NCI-H460 (cell line): ENCODE measurements at places on chromosomes 7 and 10. TPM values are rescaled to one million over a fixed set of nuclear protein-coding genes. Genes with fewer than 3 reads are reported as not detected.

The EMX2 gene
- not detected in 2 replicates for total RNA-seq

The VWA2 gene
- total RNA-seq: not detected in 2 replicates

The ABCB4 gene
- total RNA-seq: 0.07 TPM in 1 of 2 replicates, not detected in the other

The MEST gene
- total RNA-seq: 29.4 and 36.0 TPM in 2 replicates

The ETV1 gene
- total RNA-seq: 68.8 and 81.6 TPM in 2 replicates

The ADAM22 gene
- total RNA-seq: 3.3 and 3.6 TPM in 2 replicates

The SPDYE1 gene
- not detected in 2 replicates for total RNA-seq

The ATOH7 gene
- 0.20 TPM in 1 of 2 replicates, not detected in the other for total RNA-seq

The TAS2R3 gene
- 0.78 and 0.84 TPM in 2 replicates for total RNA-seq

The TUBB8 gene
- not detected in 2 replicates for total RNA-seq

The LRRC18 gene
- not detected in 2 replicates for total RNA-seq

DNA sequence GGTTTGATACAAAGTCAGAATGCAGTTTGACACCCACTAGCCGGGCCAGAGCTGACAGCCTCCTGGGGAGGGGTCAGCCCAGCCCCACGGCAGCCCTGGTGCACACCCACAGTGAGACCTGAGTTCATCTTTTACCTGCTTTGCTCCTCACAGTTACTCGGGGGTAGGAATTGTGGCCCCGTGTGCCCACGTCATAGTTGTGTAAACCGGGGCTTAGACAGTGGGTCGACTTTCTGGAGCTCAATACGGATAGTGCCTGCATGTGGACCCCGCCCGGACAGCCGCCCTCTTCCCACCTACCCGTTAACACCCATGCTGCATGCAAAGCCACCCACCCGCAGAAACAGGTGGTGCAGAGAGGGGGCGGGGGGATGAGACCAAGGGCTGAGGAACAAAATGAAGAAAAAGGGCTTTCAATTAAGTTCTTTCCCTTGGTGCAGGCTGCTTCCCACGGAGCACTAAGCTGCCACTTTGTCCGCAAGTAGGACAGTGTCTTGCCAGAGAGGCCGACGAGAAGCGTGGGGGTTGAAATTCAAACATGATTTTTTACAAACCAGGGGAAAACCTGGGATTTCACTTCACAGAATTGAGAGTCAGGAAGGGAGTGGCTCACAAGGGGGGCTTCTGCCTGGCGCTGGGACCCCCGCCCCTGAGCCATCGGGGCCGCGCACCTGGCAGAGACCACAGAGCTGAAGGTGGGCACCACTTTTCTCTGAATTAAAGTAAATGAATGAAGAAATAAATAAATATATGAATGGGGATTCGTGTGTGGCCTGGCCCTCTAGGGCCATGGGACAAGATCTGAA, 24.6 kb upstream of the FOXL3 start:
- DNase-seq: no peak

DNA sequence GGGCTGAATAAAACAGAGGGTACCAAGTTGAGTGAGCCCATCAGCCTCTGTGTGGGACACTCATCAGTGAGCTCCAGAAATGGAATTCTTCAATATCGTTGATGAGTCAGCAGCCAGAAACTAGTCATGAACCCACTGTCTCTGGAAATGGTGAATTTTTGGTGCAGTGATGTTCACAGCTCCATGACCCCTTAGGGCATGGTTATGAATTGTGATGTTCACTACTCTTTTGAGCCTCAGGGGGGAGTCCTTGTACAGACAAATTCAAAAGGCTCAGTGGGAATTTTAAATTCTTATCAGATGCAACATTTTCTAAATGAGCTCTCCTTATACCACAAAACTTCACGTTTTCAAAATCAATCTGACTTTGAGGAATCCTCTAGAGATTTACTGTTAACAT, 335.7 kb downstream of the PHTF2 start:
- peak; percentile 16 for DNase-seq

DNA sequence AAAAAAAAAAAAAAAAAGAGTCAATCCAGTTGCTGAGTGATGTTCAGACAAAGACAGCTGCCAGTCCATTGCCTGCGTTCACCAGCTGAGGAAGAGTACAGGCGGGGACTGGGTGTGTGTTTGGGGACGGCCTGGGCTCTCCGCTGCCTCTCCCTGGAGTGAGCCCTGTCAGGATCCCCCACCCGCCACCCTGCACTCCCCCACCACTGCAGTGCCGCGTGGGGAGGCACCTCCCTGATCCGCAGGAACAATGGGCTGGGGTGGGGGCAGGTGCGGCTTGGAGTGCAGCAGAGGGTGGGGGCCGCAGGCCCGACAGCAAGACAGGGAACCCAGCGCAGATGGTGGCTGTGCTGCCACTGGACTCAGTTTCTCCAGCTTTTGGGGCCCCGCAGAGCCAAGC, 1.4 kb downstream of the HSPA12A start:
- no peak for DNase-seq

DNA sequence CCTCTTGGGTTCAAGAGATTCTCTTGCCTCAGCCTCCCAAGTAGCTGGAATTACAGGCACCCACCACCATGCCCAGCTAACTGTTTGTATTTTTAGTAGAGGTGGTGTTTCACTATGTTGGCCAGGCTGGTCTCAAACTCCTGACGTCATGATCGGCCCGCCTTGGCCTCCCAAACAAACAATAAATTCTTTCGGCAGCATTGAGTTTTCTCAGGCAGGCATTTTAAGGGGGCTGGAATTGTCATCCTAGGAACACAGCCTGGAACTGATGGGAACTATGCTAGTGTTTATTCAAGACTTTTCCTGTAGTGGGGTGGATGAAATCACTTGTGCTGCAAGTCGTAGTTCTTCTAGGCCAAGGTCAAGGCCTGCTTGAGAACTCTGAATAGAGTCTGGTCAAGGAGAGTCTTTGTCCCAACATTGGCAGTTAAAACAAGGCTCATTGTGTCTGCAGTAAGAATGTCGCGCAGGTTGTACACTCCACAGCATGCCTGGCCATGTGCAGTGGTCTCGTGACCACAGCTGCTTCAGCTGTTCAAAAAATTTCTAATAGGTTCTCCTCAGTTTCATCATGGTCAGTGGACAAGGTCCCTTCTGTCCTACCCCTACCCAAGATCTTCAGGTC, 92.8 kb downstream of the HECW1 start:
- no peak for DNase-seq

DNA sequence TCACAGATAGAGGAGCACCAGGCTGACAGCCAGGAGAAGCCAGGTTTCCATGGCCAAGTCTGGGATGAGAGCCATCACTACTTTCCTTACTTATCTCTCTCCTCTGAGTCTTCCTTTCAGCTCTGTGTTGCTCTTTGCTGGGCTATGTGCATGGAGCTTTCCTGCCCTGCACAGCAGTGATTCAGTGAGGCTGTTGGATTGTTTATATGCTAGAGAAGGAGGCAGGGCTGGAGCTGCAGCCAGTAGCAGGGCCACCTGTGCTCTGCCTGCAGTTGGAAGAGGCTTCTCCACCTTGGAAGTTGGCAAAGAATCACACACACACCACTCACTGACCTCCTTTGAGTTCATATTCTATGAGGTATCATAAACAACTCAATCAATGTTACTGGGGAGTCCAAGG, at the start of gene CYP3A4:
CYP3A4 (minus strand) TSS at position 178 of the 400 bp plus-strand sequence; CDS start at position 75, 103 bp downstream.
- DNase-seq: no peak

DNA sequence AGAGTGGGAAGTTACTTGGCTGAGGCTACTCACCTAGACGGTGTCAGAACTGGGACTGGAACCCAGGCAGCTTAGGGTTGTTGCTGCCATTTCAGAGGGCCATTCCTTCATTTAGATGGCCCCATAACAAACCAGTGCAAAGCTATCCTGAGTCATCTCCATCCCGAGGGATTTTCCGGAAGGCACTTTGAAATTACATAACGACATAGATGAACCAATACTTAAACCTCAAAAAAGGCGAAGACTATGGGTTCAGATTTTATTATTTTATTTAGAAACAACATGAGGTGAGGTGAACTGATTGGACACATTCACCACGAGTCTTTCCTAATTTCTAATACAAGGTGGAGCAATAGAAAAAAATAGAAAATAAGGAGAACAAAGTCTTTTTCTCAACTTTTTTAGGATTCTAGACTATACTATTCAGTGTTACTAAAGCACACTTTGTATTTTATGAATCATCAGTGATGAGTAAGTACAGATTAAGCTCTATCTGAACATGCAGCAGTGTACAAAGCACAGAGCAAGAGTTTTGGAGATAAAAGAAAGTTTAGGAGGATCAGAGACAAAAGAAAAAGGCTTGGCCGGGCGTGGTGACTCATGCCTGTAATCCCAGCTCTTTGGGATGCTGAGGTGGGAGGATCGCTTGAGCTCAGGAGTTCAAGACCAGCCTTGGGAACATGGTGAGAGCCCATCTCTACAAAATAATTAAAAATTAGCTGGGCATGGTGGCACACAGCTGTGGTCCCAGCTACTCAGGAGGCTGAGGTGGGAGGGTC, 79.5 kb upstream of the SVIL start:
- no peak for DNase-seq

DNA sequence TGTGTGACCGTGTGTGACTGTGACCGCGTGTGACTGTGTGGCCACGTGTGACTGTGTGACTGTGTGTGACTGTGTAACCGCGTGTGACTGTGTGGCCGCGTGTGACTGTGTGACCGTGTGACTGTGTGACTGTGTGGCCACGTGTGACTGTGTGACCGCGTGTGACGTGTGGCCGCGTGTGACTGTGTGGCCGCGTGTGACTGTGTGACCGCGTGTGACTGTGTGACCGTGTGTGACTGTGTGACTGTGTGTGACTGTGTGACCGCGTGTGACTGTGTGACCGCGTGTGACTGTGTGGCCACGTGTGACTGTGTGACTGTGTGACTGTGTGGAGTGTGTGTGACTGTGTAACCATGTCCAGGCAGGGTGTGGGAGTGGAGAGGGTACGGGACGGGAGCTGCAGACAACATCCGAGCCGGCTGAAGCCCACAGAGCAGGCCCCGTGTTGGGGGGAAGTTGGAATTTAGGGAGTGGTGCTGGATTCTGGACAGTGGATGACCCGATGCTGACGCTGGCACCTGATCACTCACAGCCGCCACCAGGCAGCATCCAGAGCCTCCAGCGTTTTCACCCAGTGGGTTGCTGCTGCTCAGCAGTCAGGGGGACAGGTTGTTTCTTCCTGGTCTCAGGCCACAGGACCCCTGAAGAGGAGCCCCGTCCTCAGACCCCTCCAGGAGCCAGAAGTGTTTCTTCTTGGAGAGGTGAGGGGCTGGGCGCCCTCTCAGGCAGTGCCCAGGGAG, 503.5 kb downstream of the DNAJB6 start:
- no peak for DNase-seq

- DNase-seq: no peak
Observed at GRCh38 chr10:119715628-119716505, 10.0 kb upstream of the INPP5F start.

DNA sequence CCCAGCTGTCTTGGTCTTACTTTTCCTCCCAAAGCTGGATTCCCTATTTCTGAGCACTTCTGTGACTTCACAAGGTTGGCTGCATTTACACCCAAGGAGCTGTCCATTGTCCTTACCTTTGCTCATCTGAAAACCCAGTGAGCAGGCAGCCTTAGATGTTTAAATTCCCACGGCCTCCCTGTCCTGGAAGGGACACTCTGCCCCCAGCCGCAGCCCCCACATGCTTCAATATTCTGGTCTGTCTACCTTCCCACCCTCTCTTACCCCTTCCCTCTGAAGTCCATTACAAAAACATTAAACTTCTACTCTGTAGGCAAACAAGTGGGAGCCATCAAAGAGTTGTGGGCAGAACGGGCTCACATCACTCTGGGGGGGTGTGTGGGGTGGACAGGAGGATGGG, 73.8 kb upstream of the EFCAB10 start:
- DNase-seq: no peak

- DNase-seq: no peak
Observed at GRCh38 chr7:101626069-101626671, 2.9 kb downstream of the MYL10 start.

DNA sequence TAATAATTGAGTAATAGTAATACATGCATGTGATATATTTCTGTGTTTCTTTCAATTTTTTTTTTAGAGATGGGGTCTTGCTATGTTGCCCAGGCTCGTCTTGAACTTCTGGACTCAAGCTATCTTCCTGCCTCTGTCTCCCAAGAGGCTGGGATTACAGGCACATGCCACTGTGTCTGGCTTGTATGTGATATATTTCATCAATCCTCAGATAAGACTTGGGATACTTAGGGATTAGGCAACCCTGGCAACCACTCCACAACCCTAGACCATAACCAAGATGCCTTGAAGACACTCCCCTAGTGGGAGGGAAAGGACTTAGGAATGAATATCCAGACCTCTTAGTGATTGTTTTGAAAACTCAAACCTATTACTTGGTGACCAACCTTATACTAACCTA, 154.8 kb downstream of the CCDC3 start:
- DNase-seq: no peak

DNA sequence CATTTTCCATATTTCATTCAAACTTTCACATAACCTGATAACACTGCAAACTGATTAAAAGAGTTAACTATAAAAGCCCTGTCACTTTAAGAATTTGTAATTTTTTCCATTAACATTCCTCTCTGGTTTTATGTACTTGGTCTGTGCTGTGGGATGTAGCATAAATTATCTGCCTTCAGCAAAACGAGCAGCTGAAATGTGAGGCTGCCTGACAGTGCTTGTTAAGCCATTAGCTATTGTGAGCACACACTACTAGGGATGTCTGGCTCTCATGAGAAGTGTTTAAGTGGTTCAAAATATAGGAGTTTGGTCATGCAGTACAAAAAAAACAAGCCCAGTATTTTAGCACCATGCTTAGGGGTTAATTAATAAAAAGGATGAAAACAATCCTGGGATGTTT, 63.0 kb downstream of the HOXA1 start:
- no peak for DNase-seq

DNA sequence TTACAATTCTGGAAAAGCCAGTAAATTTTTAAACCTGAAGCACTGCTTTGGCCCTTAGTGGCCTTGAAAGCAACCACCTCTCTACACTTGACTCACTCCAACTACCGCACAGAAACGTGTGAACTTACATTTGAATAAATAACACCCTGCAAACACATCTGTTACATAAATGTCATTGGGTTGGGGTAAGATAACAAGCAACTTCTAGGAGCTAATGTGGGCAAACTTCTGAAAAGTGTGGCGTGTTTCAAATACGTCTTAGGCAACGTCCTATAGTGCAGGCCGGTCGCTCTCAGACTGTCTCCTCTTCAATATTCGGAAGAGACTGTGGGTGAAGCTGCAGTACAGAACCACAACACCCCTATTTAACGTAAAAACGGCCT, 474 bp downstream of the ORC5 start:
- DNase-seq: no peak

GRCh38 chr7:11450281-11450680, 381.7 kb downstream of the THSD7A start:
- DNase-seq: no peak

- peak; percentile 16 for DNase-seq
Observed at GRCh38 chr7:54932818-54933543, 85.8 kb upstream of the EGFR start.

- DNase-seq: peak; percentile 26
Observed at GRCh38 chr7:99618726-99619125, 2.0 kb downstream of the ZSCAN25 start.

GRCh38 chr7:66697449-66698438, 42.8 kb upstream of the RABGEF1 start:
- DNase-seq: no peak

GRCh38 chr10:34907743-34908430, 92.8 kb upstream of the PARD3 start:
- no peak for DNase-seq
